Stimulated activated CD8-positive, alpha-beta memory T cell treated with anti-CD3 and anti-CD28 coated beads, Interleukin-4, amount 100 ng/mL, for 1 hour (primary cell): ENCODE measurements at places on chromosomes 16 and 17.

GRCh38 chr17:40371261-40371929 is 6.9 kb upstream of the GJD3 start:
- DNase-seq = no peak

- no peak for DNase-seq
Observed at GRCh38 chr17:56540836-56541235, 52.7 kb upstream of the NOG start.

DNA sequence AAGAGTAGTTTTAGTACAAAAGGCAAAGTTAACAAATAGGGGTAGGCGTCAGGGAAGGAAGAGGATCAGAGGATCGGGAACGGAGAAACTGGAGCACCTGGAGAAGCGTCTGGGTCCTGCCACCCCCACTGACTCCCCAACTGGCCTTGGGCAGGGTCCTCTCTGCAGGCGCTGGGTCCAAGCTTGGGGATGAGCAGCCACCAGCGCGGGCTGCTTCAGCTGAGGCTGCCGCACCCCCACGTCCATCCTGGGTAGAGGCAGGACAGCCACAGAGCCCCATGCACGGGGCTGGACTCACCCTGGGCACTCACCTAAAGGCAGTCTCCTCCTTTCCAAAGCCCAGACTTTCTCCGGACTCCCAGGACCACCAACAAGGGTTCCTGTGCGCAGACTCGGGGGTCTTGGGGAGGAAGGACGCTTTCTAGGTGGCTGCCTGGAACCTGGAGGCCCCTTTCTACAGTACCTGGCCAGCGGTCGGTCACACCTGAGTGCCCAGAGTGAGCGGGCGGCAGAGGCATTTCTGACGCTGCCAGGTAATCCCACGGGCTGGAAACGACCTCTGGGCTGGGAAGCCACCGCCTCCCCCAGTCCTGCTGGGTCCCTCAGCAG is 1.1 kb downstream of the HS3ST6 start:
- DNase-seq = no peak

DNA sequence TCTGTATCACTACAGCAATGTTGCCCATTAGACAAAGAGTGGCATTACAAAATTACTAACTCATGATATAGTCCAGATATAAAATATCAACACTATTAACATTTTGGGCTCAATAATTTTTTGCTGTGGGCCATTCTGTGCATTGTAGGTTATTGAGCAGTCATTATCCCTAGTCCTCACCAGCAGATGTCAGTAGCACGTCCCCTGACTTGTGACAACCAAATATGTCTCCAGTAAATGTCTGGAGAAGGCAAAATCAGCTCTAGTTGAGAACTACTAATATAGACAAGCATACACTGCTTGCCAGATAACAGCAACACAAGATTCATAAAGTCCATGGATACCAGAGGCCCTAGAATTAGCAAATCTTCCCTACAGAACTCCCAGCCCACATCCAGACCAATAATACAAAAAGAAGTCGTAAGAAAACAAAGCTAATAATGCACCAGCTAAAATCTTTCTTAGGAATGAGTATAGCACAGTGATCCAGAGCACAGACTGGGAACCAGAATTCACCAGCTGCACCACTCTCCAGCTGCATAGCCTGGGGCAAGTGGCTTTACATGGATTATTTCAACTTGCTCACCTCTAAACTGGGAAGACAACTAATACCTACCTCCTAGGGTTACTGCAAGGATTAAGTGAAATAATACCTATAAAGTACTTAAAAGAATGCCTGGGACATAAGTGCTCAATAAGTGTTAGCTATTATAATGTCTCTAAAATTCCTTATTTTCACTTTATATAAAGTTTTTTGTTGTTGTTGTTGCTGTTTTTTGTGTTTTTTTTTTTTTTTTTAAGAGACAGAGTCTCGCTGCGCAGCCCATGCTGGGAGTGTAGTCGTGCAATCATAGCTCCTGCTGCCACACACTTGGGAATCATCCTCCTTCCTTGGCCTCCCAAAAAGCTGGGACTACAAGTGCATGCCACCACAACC is 23.7 kb downstream of the HELZ start:
- no peak for DNase-seq

DNA sequence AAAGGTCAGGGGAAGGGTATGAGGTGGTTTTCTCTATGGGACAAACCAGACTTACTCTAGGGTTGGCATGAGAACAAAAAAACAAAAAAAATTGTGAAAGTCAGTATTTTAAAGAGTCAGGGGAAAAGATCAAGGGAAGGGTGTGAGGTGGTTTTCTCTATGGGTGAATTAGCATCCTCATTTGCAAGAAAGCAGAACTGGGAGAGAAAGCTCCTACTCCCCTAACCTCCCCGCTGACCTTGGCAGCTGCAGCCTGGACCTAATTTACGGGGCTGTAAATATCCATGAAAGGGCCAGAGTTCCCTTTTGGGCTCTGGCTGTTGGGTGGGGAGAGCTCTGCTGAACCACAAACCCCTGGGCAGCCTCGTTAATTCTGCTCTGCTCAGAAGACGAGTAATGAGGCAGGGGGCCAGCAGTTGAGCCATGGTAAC is 10.6 kb downstream of the RHBDL3 start:
- DNase-seq = no peak

GRCh38 chr16:84532291-84532724 is 27.8 kb upstream of the MEAK7 start:
- no peak for DNase-seq

GRCh38 chr16:47026492-47026891 is 53.0 kb upstream of the DNAJA2 start:
- DNase-seq = no peak

GRCh38 chr16:82187829-82188228 is 17.8 kb upstream of the MPHOSPH6 start:
- DNase-seq = no peak

DNA sequence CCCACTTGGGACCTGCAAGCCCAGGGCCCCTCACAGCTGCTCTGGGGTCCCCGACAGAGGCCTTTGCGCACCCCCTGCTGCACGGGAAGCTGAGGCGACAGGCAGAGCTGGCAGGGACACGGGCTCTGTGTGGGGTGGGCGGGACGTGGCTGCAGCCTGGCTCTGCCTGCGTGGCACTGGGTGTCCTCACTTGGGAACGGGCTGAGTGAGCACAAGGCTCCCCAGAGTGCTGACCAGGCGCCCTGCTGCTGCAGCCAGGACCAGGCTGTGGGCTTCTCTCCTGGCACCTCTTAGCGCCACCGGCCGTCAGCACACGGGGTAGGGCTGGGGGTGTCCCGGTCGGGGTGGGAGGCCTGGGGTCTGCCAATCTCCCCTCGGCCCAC is 6.6 kb downstream of the C1QTNF8 start:
- no peak for DNase-seq

- DNase-seq = no peak
Observed at GRCh38 chr16:11498683-11499082, 88.0 kb downstream of the LITAF start.

GRCh38 chr16:76882105-76882504 is 308.9 kb upstream of the MON1B start:
- DNase-seq = no peak
